ENCODE measurements at places on chromosomes 5 and 9. TPM values are rescaled to one million over a fixed set of nuclear protein-coding genes. Genes with fewer than 3 reads are reported as not detected.

GDF9 gene
- total RNA-seq, result 0.14 TPM

CORO2A gene
- 1.2 TPM for total RNA-seq

ACTBL2 gene
- not detected for total RNA-seq

MFAP3 gene
- 35.5 TPM for total RNA-seq

SLC34A1 gene
- total RNA-seq, result not detected

LCN9 gene
- total RNA-seq, result not detected

PCDHGB2 gene
- 0.13 TPM for total RNA-seq

ACOT12 gene
- total RNA-seq, result not detected

CDH9 gene
- total RNA-seq, result not detected

FAM221B gene
- not detected for total RNA-seq

INSYN2B gene
- total RNA-seq, result 0.71 TPM

CMYA5 gene
- not detected for total RNA-seq

MRNIP gene
- total RNA-seq, result 22.0 TPM

TEX48 gene
- total RNA-seq, result not detected

PFDN1 gene
- 92.5 TPM for total RNA-seq

OMD gene
- not detected for total RNA-seq

PCDHB13 gene
- 0.07 TPM for total RNA-seq

UNC5A gene
- total RNA-seq, result 0.46 TPM

PDE6A gene
- 0.25 TPM for total RNA-seq

PKD2L2 gene
- not detected for total RNA-seq

PITX1 gene
- 31.0 TPM for total RNA-seq

GALT gene
- total RNA-seq, result 17.6 TPM

NAIP gene
- 0.18 TPM for total RNA-seq

OR1J2 gene
- not detected for total RNA-seq

TAS2R1 gene
- total RNA-seq, result not detected

CARTPT gene
- total RNA-seq, result not detected

TNIP1 gene
- total RNA-seq, result 151 TPM

FAM200C gene
- 1.5 TPM for total RNA-seq

AGXT2 gene
- total RNA-seq, result not detected

DIRAS2 gene
- not detected for total RNA-seq

SPINK4 gene
- total RNA-seq, result not detected

IRGM gene
- not detected for total RNA-seq

IFNK gene
- total RNA-seq, result not detected

FOXD4 gene
- total RNA-seq, result 0.44 TPM

TEK gene
- total RNA-seq, result 0.11 TPM

PCDHGA4 gene
- total RNA-seq, result 0.08 TPM

MARCOL gene
- not detected for total RNA-seq

SPATA31A3 gene
- not detected for total RNA-seq

GM2A gene
- total RNA-seq, result 14.8 TPM

NUTM2G gene
- total RNA-seq, result not detected

ZNF483 gene
- 0.54 TPM for total RNA-seq

GOLM1 gene
- 117 TPM for total RNA-seq

FCN2 gene
- not detected for total RNA-seq

CCT5 gene
- 465 TPM for total RNA-seq

AGTPBP1 gene
- total RNA-seq, result 9.7 TPM

ANKRD55 gene
- total RNA-seq, result not detected

GABRA1 gene
- not detected for total RNA-seq

KCNN2 gene
- 0.17 TPM for total RNA-seq

FYB1 gene
- total RNA-seq, result 9.4 TPM

STKLD1 gene
- total RNA-seq, result 0.68 TPM

SV2C gene
- total RNA-seq, result not detected

WDR38 gene
- total RNA-seq, result not detected

ZNF300 gene
- total RNA-seq, result 2.0 TPM

ZFP2 gene
- not detected for total RNA-seq
